NCI-H2029 treated with DMSO at 0.1 percent for 48 hours (cell line): ENCODE measurements at places on chromosomes 5 and 9.

DNA sequence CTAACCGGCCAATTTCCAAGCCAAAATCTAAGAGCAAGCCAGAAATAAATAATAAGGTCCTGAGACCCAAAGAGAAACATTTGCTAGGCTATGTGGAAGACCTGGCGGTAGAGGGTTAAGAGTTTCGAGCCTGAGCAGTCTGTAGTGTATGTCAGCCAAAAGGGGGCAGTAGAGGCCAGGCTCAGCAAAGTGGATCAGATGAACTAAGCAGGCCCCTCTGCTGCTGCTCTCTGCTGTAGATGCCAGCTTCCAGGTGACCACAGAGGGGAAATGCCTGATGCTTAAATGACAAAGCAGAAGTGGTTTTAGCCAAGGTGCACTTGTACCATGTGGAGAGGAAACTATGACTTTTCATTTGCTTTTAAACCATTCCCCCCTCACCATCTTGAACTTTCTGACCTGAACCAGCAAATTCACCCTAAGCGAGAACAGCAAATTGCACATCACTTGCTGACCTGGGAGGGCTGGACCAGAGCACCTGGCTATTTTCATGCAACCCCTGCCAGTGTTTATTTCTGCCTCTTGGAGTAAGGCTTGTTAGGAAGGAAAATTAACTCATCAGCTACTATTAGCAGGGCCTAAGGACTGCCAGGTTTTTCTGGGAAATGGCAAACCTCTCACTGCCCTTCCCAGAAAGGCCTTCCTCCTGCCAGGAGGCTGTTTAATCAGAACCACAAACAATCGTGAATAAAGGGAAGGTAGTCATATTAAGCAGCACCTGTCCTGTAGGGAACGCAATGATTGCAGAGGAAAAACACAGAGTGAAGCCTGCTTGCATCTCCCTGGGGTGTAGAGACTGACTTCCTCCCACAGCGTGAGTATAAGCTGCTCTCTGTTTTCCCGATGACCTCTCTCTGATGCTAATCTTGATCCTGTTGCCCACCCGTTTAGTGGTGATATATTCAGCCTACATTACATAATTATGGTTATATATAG, 818.2 kb downstream of the TLR4 start:
- DNase-seq, result peak; percentile 42

DNA sequence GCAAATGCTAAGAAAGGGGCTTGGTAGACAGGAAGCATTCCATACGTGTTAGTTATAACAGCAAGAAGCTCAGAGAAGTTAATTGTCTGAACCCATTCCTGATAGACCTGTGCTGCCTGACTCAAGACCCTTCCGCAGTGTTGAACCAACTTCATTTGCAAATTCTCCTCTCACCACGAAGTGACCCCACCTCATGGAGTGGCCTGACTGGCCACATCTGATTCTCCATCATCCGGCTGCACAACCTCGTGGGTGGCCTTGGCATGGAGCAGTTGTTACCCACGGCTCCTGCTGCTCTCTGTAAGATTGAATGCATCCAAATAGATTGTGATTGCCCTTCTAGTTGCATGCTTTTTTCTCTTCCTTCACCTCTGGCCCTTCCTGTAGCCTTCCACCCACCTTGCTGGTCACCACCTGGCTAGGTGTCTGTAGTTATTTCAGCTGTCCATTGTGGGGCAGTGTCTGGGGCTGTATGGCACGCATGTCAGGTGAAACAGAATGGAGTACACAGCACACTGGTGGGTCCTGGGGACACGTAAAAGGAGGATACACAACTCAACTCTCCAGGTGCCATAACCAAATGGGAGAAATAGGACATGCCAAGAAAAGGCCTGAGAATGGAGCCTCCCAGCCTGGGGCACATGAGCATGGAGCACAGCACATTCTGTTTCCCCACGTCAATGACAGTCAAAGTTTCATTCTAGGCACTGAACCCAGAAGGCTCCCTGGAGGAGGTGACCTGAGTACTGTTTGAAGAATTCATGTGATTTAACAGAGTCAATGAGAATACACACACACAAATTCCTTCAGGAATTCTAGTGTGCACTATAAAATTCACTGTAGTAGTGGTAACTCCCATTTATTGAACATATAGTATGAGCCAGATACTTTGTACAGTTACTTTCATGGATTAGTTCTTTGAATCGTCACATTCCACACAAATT, 70.5 kb upstream of the PTCH1 start:
- no peak for DNase-seq

DNA sequence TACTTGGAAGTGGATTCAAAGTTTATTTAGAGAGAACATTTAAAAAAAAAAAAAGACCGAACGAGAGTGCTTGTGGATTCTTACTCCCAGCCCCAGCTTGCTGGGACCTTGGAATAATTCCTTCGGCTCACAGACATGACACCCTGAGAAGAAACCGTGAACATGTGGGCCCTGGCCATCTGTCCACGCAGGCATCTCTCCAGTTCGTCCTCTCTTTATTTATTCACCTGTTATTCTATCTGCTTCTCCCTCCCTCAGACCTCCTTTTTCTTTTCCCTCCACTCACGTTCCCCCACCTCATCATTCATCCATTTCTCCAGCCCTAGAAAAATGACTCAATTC, 93.7 kb upstream of the PHYKPL start:
- no peak for DNase-seq

- peak; percentile 58 for DNase-seq
Observed at GRCh38 chr5:79235634-79236361, at the start of gene JMY. TSS of gene JMY (plus strand) at chr5:79236131. CDS start at chr5:79236651, 520 bp downstream.

DNA sequence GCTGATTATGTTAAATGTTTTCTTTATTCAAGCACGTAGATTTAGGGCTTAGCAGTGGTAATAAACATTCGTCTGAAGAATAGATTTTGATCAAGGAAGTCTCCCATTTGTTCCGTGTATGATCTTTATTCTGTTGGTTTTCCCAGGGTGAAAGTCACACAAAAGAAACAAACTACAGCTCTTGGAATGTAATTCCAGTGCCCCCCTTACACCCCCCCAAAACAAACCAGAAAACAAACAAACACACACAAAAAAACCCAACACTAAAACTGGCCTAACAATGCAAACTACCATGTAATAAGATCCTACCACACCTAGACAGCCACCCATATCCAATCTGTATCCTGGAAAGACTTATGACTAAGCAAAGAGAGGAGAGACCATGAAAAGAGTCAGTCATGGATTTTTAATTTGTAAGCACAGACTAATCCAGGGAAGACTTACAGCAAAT, 196.2 kb upstream of the ELL2 start:
- no peak for DNase-seq

DNA sequence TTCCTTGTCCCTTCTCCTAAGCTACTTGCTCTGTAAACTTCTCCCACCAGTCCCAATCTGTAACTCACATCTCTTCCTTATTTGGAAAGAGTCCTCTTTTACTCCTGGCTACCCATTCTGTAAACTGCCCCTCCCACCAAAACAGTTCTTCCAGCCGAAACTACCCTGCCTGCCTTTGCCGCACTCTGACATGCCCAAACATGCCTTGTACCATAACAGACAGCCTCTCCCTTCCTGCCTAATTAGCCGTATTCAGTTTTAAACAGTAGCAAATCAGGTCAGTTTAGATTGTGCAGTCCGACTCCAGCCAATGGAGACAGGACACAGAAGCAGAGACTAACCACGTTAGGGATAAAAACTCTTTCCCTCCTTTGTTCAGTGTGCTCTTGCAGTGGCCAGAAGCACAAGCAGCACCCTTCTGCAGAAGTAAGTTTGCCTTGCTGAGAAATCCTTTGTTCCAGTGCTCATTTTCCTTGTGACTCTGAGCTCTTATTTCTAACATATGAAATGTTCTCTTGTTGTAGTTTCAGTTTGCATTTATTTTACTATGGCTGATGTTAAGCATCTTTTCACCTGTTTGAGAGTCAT, 5.4 kb upstream of the GLT6D1 start:
- no peak for DNase-seq

GRCh38 chr5:43041110-43041668, 1.1 kb upstream of the ANXA2R start:
- peak; percentile 85 for DNase-seq

GRCh38 chr5:106397700-106398099, 1273.0 kb downstream of the EFNA5 start:
- DNase-seq, result no peak

DNA sequence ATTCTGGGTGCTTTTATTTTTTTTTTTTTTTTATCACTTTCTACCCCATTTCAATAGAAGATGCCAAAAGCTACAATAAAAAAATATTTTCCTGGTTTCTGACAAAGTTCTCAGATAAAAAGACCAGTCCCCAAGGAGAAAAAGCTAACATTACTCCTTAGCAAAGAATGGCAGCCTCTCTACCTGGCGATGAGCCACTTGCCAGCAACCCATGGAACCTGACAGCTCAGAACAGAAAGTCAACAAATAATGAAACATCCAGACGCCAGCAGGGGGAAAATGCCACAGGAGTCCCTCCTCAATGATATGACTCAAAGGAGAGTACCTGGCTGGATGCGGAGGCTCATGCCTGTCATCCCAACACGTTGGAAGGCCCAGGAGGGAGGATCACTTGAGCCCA, 123.2 kb downstream of the MYO10 start:
- DNase-seq, result peak; percentile 50

GRCh38 chr5:5050801-5051200, 89.3 kb upstream of the ADAMTS16 start:
- no peak for DNase-seq

- no peak for DNase-seq
Observed at GRCh38 chr9:104853159-104853558, 74.8 kb downstream of the ABCA1 start.

DNA sequence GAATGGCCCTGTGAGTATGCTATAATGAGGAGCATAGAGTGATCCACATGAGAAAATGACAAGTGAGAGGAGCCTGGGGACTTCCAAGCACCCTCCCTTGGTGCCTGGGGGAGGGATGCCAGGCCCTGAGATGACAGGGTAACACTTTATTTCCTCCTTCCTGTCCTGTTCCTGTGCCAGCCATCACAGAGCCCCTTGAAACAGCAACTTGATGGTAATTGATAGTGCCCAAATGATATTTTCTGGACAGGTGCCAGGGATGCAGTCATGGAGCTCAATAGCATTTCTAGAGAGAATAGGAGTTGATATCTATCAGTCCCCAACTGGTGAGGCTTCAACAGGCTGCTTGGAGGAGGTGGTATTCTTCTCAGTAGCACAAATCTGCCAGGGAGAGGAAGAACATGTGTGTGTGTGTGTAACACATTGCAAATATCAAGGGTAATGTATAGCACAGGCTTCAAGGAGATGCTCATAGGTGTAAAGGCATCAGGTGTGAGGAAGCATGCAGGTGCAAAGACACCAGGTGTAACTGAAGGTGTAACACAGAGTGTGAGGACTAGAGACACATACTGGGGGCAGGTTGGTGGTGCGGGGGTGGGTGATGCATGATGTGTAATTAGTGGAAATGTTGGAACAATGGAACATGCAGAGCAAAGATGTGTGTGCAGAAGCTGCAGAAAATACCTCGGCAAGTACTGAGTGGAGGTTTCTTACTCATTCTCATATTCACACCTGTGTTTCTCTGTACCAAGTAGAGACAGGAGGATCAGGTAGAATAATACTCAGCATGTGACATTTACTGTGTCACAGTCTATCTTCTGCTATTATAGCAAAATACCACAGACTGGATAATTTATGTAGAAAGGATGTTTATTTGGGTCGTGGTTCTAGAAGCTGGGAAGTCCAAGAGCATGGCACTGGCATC, 18.1 kb upstream of the WWC1 start:
- DNase-seq, result no peak

GRCh38 chr5:8060953-8061429, 192.0 kb downstream of the MTRR start:
- no peak for DNase-seq

DNA sequence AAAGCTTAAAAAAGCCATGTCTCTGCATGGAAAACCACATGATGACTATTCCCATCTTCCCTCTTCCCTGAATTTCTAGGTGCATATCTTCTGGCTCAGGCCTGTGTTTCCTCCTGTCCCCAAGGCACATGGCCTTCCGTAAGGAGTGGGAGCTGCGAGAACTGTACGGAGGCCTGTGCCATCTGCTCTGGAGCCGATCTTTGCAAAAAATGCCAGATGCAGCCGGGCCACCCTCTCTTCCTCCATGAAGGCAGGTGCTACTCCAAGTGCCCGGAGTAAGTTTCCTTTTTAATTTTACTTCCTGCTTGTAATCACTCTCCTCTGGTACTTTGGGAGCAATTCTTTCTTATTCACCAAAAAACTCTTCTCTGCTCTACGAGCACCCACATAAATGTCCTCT, 83.6 kb downstream of the RFK start:
- no peak for DNase-seq

- DNase-seq, result no peak
Observed at GRCh38 chr5:179978792-179979191, 71.1 kb upstream of the TBC1D9B start.

GRCh38 chr5:157004893-157005551, 42.0 kb upstream of the TIMD4 start:
- no peak for DNase-seq
